ENCODE measurements at places on chromosomes 3 and 15.

DNA sequence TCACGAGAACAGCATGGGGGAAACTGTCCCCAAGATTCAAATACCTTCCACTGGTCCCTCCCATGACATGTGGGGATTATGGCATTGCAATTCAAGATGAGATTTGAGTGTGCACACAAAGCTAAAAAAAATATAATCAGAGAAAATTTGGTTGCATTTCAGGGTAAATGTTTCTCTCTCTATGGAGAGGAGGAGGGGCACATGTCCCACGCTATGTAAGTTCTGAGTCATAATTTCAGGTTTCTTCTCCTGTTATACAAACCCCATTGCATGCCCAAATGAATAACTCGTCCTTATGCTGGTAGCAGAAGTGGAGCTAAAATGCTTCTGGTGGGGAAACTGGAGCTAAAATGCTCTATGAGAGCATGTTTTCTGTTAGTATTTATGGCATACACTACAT lies 209.7 kb upstream of the DCBLD2 start:
- no peak for DNase-seq

GRCh38 chr15:96170979-96171739 lies 159.3 kb upstream of the NR2F2 start:
- no peak for DNase-seq

DNA sequence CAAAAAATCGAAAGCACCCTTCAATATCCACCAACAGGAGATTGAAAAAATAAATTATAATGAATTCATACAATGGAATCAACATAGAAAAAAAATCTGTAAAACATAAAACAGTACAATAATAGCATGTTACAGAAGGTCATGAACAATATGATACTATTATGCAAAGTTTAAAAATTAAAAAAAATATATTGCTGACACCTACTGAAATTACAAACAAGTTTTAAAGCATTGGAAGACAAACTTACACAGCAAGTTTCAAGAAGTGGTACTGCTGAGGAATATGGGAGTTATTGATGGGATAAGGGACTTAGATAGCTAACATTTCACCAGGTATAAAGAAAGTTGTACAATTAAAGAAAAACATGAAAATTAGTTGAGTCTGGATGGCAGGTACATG lies 89.4 kb downstream of the EFL1 start:
- DNase-seq, result no peak

- DNase-seq, result no peak
These were observed 15.9 kb upstream of the SH3BP5 start for GRCh38 chr3:15348246-15348645.

- no peak for DNase-seq
These were observed 96.4 kb downstream of the NAALADL2 start for GRCh38 chr3:174955513-174956016.

GRCh38 chr3:121496786-121497185 lies 49.0 kb downstream of the POLQ start:
- DNase-seq, result no peak

- DNase-seq, result no peak
These were observed 51.6 kb upstream of the SLC6A11 start for GRCh38 chr3:10764259-10765051.

GRCh38 chr15:68894208-68894607 lies 36.1 kb upstream of the SPESP1 start:
- DNase-seq, result no peak

- DNase-seq, result no peak
These were observed 149.0 kb downstream of the MAGI1 start for GRCh38 chr3:65889707-65890099.

- DNase-seq, result no peak
These were observed 82.4 kb upstream of the PTX3 start for GRCh38 chr3:157354254-157354653.

DNA sequence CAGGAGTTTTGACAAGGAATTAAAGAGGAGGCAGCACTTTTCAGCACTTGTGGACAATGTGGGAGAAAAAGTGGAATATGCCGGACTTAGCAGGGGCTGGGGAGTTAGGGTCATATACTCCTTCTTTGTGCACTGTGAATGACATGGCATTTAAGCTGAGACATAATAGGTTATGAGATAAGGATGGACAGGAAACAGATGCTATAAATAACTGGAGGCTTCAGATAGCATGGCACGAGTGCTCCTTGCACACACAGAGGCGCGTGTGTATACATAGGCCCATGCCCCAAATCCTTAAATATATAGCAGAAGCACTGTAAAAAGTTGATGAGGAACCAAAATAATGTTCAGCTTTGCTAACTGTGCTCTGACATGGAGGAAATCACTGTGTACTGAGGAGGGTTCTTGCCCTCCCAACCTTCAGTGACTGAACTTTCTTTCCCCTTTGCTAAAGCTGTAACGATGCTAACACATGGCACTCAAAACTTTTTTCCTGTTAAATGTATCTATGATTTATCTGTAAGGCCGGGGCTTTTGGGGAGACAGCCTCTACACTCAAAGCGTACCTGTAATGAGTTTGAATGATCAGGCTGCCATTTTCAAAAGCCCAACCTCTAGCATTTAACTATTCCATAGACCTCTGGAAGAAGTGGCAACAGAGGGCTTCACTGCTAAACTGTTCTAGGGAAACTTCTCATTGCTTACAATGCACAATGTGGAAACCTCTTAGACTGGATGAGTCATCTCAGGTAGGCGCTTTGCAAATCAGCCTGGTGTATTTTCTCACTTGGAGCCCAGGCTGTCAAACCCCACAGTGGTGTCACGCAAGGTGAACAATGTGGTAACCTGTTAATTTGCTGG lies 784.6 kb downstream of the NR2F2 start:
- DNase-seq, result no peak

GRCh38 chr15:83561661-83562060 lies 92.3 kb upstream of the ADAMTSL3 start:
- DNase-seq, result no peak

GRCh38 chr3:47381317-47382157 lies 716 bp downstream of the PTPN23 start:
- peak; percentile 43 for DNase-seq

- DNase-seq, result no peak
These were observed 95.0 kb upstream of the LIMD1 start for GRCh38 chr3:45499529-45499928.

- no peak for DNase-seq
These were observed 46.1 kb upstream of the KLHL25 start for GRCh38 chr15:85840802-85841152.

- no peak for DNase-seq
These were observed 28.8 kb upstream of the TRIM59 start for GRCh38 chr3:160478338-160478737.

DNA sequence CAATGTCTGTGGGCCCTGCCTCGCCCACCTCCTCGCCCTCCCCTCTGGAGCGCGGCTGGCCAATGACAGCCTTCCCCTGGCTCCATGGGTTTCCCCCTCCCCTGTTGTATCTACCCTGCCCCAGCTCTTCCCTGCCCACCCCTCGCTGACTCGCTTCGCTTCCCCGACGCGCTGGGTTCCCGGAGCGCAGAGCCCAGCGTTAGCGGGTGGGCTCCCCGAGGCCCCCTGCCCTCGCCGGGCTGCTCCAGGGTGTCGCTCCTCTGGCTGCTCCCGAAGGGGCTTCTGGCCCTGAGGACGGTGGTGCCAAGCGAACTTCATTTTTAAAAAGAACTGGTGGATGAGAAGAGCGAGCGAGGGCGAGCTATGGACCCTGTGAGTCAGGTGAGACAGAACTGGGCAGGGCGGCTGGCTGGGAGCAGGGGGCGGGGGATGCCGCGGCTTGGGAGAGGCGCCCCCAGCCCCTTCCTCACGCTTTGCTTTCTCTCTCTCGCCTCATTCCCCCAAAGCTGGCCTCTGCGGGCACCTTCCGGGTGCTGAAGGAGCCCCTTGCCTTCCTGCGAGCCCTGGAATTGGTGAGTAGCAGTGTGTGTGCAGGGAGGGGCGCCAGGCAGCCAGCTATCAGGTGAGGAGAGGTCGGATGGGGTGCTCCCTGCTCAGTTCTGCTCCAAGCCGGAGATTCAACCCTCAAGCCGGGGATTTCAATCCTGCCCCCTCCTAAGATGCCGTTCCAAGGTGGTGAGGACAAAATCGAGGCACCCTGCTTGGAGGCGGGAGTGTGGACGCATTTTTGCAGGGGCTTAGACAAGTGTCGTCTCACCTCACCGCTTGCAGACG lies at the start of gene SYNPR:
SYNPR (plus strand) TSS at position 138 of the 834 bp plus-strand sequence.
- DNase-seq, result no peak

GRCh38 chr3:124686028-124686670 lies 44.1 kb upstream of the UMPS start:
- no peak for DNase-seq
